GM23248 (cell line): ENCODE measurements at places on chromosomes 2 and 18.

- H3K36me3 ChIP-seq: no peaks in the 10 kb centered on the region
- H3K4me3 ChIP-seq: no peak overlapping the region
- no peaks in the 10 kb centered on the region for H3K27me3 ChIP-seq
- no peaks in the 10 kb centered on the region for H3K4me1 ChIP-seq
- DNase-seq: no peak
These were observed 42.2 kb upstream of the FAM117B start for GRCh38 chr2:202592566-202592965.

- H3K4me1 ChIP-seq: no peaks in the 10 kb centered on the region
- H3K4me3 ChIP-seq: no peak overlapping the region
- no peak for DNase-seq
- no peaks in the 10 kb centered on the region for H3K36me3 ChIP-seq
- H3K27ac ChIP-seq: no peak overlapping the region
These were observed 201.7 kb downstream of the SNTG2 start for GRCh38 chr2:1152375-1152774.

DNA sequence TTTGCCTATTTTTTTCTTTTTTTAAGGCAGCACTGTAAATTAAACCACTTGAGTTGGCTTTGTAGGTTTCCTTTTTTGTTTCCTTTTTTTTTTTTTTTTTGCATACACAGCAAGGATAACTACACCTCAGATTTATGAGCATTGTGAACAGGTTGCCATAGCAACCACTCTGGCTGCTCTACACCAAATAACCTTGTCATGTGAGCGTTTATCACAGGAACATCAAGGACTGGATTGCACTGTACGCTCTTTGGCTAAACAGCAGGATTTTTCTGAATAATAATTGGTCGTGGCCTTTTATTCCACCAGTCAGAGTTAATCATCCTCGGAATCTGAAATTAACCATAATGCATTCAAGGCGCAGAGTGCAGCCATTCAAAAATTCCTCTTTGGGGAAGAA lies 199.1 kb upstream of the SLC14A2 start:
- H3K4me3 ChIP-seq: no peak overlapping the region
- H3K27ac ChIP-seq: no peak overlapping the region
- no peaks in the 10 kb centered on the region for H3K27me3 ChIP-seq
- DNase-seq: no peak
- peaks cover 16% of the 10 kb centered on the region; the same call in 1 of the 2 replicates for H3K4me1 ChIP-seq

DNA sequence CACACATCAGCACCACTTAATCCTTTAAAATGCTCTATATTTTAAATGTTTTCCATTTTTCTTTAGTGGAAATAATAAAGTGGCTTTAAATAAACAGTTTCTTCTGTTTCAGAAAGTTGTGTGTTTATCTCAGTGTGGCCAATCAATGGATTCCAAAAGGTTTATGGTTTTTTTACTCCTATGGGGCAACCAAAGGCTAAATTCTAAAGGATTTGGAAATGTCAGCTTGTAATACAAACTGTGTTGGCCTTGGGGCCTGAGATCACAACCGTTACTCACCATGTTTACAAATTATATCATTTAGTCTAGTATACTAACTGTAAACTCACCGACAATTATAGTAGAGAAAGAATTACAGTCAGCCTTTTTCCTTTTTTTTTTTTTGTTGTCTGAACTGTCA lies 827.2 kb downstream of the EPHA4 start:
- H3K36me3 ChIP-seq: no peaks in the 10 kb centered on the region
- H3K4me3 ChIP-seq: no peak overlapping the region
- DNase-seq: peak; percentile 6
- no peak overlapping the region for H3K27ac ChIP-seq

- no peak for DNase-seq
- H3K36me3 ChIP-seq: no peaks in the 10 kb centered on the region
- peaks cover 6% of the 10 kb centered on the region for H3K27me3 ChIP-seq
- peaks cover 9% of the 10 kb centered on the region; the same call in 1 of the 2 replicates for H3K4me1 ChIP-seq
- no peak overlapping the region for H3K27ac ChIP-seq
- H3K4me3 ChIP-seq: no peak overlapping the region
These were observed 178.8 kb downstream of the ICOS start for GRCh38 chr2:204115137-204116056.

GRCh38 chr2:142140434-142140845 lies 9.6 kb upstream of the LRP1B start:
- no peaks in the 10 kb centered on the region for H3K36me3 ChIP-seq
- no peak overlapping the region for H3K4me3 ChIP-seq
- H3K27ac ChIP-seq: no peak overlapping the region
- H3K4me1 ChIP-seq: no peaks in the 10 kb centered on the region
- peak; percentile 34 for DNase-seq

- H3K4me1 ChIP-seq: peaks cover 11% of the 10 kb centered on the region
- no peak overlapping the region for H3K27ac ChIP-seq
- no peak for DNase-seq
- H3K4me3 ChIP-seq: no peak overlapping the region
- no peaks in the 10 kb centered on the region for H3K36me3 ChIP-seq
These were observed 220.2 kb downstream of the SRBD1 start for GRCh38 chr2:45390861-45391260.

DNA sequence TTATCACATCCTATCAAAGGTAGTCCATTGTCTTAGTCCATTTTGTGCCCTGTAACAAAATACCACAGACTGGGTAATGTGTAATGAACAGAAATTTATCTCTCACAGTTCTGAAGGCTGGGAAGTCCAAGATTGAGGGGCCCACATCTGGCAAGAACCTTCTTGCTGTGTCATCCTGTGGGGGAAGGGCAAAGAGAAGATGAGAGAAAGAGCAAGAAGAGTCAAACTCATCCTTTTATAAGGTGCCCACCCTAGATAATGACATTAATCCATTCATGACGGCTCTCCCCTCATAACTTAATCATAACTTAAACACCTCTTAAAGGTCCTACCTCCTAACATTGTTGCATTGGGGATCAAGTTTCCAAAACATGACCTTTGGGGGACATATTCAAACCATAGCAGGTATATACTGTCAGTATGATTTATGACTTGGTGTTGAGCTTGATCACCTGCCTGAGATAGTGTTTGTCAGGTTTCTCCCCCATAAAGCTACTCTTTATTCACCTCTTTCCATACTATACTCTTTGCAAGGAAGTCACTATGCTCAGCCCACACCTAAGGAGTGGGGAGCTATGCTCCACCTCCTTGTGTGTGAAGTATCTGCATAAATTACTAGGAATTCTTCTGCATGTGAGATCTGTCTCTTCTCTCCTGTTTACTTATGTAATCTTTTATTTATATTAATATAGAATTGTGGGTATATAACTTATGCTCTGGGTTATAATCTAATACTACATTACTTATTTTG lies 5.2 kb upstream of the MAP3K2 start:
- peaks cover 28% of the 10 kb centered on the region for H3K4me1 ChIP-seq
- no peak overlapping the region for H3K4me3 ChIP-seq
- H3K36me3 ChIP-seq: no peaks in the 10 kb centered on the region
- peak; percentile 29 for DNase-seq

- no peak overlapping the region for H3K4me3 ChIP-seq
- H3K27ac ChIP-seq: no peak overlapping the region
- DNase-seq: peak; percentile 29
- no peaks in the 10 kb centered on the region for H3K36me3 ChIP-seq
- H3K4me1 ChIP-seq: no peaks in the 10 kb centered on the region
These were observed 143.8 kb downstream of the PIEZO2 start for GRCh38 chr18:11005528-11005927.

GRCh38 chr2:212897296-212897695 lies 254.1 kb downstream of the IKZF2 start:
- H3K36me3 ChIP-seq: no peaks in the 10 kb centered on the region
- peaks cover 13% of the 10 kb centered on the region for H3K4me1 ChIP-seq
- H3K4me3 ChIP-seq: no peak overlapping the region
- no peaks in the 10 kb centered on the region for H3K27me3 ChIP-seq
- H3K27ac ChIP-seq: 0 out of 2 replicates have a peak overlapping the region, but pooled peaks have one; percentile 25

GRCh38 chr2:206481056-206481455 lies 37.7 kb downstream of the ADAM23 start:
- H3K4me3 ChIP-seq: no peak overlapping the region
- H3K4me1 ChIP-seq: no peaks in the 10 kb centered on the region
- DNase-seq: no peak

DNA sequence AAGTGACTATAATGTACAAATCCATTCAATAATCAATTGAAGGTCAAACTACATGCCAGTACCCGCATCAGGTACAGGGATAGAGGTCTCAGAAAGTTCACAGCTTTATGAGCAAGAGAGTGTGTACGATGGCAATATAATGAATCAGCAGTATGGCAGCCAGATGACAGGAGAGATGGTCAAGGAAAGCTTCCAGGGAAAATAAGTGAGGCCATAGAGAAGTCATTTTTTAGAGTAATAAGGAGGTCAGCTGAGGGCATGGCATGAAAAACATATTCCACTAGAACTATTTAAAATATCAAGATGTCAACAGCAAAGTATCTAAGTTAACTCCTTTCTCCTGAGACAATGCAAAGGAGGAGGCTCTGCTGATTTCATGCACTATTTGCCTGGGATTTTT lies 108.0 kb downstream of the SLC8A1 start:
- H3K4me1 ChIP-seq: peaks cover 68% of the 10 kb centered on the region
- peak; percentile 87 for DNase-seq
- H3K36me3 ChIP-seq: no peaks in the 10 kb centered on the region
- no peaks in the 10 kb centered on the region for H3K27me3 ChIP-seq

GRCh38 chr2:223991611-223992010 lies 34.3 kb downstream of the MRPL44 start:
- peaks cover 96% of the 10 kb centered on the region for H3K36me3 ChIP-seq
- 0 out of 2 replicates have a peak overlapping the region, but pooled peaks have one; percentile 8 for H3K27ac ChIP-seq
- H3K4me3 ChIP-seq: no peak overlapping the region

DNA sequence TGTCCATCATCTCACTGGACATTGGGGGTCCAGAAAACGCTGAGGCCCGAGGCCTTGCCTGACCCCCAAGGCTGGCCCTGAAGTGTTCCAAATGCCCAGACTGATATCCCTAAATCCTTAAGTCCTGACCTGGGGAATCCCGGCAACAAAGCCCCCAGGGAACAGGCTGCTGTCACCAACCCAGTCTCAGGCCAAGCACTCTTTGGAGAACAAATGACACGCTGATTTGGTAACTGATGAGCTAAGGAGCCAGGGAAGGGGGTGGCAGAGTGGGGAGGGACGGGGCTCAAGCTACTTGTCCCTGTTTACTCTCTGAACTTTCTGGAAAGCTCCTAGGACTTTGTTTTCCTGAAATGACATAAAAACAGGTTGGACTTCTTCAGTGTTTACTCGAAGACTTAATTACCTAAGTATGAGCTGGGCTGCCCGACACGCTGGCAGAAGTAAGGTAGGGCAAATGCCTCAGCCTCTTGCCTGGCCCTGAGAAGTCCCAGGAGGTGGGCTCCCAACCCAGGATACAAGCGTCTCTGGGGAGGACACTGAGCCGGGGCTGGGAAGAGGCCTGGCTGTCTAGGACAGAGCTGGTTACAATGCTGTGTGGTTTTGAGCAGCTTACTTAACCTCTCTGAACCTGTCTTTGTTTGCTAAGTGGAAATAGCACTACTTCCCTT lies 105.5 kb upstream of the GLI2 start:
- H3K4me3 ChIP-seq: no peak overlapping the region
- DNase-seq: no peak
- H3K4me1 ChIP-seq: no peaks in the 10 kb centered on the region
- H3K36me3 ChIP-seq: no peaks in the 10 kb centered on the region
- H3K27me3 ChIP-seq: peaks cover 31% of the 10 kb centered on the region

- peaks cover 52% of the 10 kb centered on the region for H3K36me3 ChIP-seq
- no peak overlapping the region for H3K4me3 ChIP-seq
- H3K27ac ChIP-seq: no peak overlapping the region
- no peak for DNase-seq
- H3K27me3 ChIP-seq: no peaks in the 10 kb centered on the region
These were observed 10.9 kb downstream of the TGIF1 start for GRCh38 chr18:3460823-3461398.

DNA sequence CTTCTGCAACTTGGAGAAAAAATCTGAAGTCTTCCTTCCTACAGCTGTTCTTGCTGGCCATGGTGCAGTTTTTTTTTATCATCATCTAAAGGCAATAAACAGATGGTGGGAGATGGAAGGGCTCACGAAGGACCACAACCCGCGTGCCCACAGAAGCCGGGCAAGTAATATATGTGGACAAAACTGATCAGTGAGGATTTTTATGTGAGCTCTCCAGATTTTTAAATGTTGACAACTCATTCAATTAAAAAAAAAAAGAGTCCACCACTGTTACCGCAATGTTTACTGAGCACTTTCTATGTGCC lies 55.9 kb upstream of the CREB1 start:
- H3K4me1 ChIP-seq: peaks cover 31% of the 10 kb centered on the region
- H3K4me3 ChIP-seq: no peak overlapping the region
- H3K27me3 ChIP-seq: no peaks in the 10 kb centered on the region
- peak; percentile 14 for DNase-seq
- no peaks in the 10 kb centered on the region for H3K36me3 ChIP-seq

GRCh38 chr2:219803294-219803693 lies 175.9 kb downstream of the SLC4A3 start:
- H3K36me3 ChIP-seq: no peaks in the 10 kb centered on the region
- H3K4me1 ChIP-seq: no peaks in the 10 kb centered on the region
- peak; percentile 48 for DNase-seq

GRCh38 chr2:2769481-2770431 lies 438.7 kb upstream of the MYT1L start:
- no peaks in the 10 kb centered on the region for H3K36me3 ChIP-seq
- H3K27ac ChIP-seq: no peak overlapping the region
- DNase-seq: no peak
- no peak overlapping the region for H3K4me3 ChIP-seq
- no peaks in the 10 kb centered on the region for H3K27me3 ChIP-seq

DNA sequence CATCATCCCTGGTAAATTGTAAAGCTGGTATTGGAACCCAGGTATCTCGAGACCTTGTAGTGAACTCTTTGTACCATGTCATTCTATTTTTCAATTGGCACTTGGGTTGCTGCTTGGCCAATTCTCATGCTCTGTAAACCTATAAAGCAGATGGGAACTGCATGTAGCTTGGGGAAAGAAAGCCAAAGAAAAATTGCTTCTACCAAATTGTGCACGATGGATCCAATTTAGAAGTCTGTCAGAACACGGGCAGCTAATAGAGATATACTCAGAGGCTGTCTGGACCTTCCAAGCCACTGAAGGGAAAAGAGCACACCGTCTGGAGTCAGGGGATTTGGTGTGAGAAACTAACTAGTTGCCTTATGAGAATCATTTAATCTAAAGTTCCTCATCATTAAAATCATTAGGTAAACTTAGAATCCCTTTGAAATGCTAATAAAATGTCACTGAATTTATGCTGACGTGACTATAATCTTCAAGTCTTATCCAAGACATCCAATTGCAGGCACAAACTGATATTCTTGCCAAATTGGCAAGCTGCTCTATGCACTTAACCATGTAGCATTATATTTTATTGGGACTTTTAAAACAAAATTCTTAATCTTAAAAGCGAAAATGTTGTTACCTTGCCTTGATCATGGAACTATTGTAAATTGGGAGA lies 206.8 kb downstream of the DCC start:
- H3K36me3 ChIP-seq: no peaks in the 10 kb centered on the region
- H3K27ac ChIP-seq: no peak overlapping the region
- no peak overlapping the region for H3K4me3 ChIP-seq
- DNase-seq: no peak
- no peaks in the 10 kb centered on the region for H3K4me1 ChIP-seq
- H3K27me3 ChIP-seq: no peaks in the 10 kb centered on the region

- H3K4me1 ChIP-seq: peaks cover 63% of the 10 kb centered on the region
- H3K27me3 ChIP-seq: no peaks in the 10 kb centered on the region
- peak; percentile 84 for DNase-seq
- H3K27ac ChIP-seq: peak overlapping the region; percentile 53
These were observed 1.8 kb downstream of the DPP4 start for GRCh38 chr2:162072181-162072702.

- no peaks in the 10 kb centered on the region for H3K27me3 ChIP-seq
- H3K27ac ChIP-seq: no peak overlapping the region
- H3K36me3 ChIP-seq: no peaks in the 10 kb centered on the region
These were observed 102.2 kb downstream of the MSTN start for GRCh38 chr2:189960346-189960745.

- H3K4me3 ChIP-seq: no peak overlapping the region
- peaks cover 13% of the 10 kb centered on the region for H3K4me1 ChIP-seq
- no peaks in the 10 kb centered on the region for H3K36me3 ChIP-seq
- no peaks in the 10 kb centered on the region for H3K27me3 ChIP-seq
These were observed 11.1 kb upstream of the COL5A2 start for GRCh38 chr2:189190685-189191084.
